Activated T-helper 9 cell treated with anti-CD3 and anti-CD28 coated beads, Interleukin-2, amount 50 U/mL, for 16 hours (primary cell): ENCODE measurements at places on chromosomes 1 and 21.

- DNase-seq: no peak
These were observed 573 bp upstream of the PEX19 start for GRCh38 chr1:160285506-160285905.

DNA sequence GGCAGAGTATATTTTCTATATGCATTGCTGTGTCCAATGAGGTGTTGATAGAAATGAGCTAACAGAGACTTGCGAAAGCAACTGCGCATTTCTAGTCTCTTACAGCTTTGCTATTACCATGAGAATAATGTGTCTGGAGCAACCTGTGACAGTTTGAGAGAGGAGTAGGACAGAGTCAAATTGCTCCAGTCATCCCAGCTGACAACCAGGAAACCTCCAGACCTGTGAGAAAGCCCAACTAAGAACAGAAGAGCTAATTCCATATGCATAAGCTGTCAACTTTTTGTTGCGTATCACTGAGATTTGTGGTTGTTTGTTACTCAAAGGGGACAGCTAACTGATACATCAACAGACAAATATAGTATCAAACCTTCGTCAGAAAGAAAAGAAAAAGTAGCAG is 354.1 kb upstream of the LRRC7 start:
- no peak for DNase-seq

- no peak for DNase-seq
These were observed 21.7 kb downstream of the LRRC8B start for GRCh38 chr1:89546082-89546889.

DNA sequence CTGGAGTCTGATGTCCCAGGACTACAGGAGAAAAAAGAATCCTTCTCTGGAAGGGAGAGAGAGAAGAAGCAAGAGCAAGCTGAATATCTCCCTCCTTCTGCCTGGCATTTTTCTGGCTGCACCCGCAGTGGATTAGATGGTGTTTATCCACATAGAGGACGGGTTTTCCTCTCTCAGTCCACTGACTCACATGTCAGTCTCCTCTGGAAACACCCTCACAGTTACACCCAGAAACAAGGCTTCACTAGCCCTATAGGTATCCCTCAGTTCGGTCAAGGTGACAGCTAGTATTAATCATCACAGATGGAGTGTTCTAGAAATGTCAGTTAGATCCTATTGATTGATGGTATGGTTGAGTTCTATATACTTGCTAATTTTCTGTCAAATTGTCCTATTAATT is 87.9 kb downstream of the RHOU start:
- no peak for DNase-seq

DNA sequence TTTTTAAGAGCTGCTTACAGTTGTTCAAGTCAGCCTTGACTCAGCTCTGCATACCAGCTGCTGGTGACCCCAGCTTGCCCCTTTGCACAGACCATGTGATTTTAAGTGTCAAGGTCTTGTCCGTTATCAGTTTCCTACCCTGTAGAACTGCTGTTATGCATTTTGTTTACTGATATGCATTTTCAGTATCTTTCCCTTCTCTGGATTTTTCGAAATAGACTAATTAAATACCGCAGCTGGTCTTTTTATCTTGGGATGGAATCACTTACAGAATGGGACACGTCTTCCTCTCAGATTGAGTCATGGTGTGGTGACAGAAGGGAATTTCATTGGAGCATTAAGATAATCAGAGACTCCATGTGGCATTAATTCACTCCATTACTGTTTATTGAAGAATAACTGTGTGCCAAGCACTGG is 145.6 kb downstream of the FMN2 start:
- no peak for DNase-seq

GRCh38 chr1:231421546-231421970 is 529 bp downstream of the EGLN1 start:
- DNase-seq: peak; percentile 15

DNA sequence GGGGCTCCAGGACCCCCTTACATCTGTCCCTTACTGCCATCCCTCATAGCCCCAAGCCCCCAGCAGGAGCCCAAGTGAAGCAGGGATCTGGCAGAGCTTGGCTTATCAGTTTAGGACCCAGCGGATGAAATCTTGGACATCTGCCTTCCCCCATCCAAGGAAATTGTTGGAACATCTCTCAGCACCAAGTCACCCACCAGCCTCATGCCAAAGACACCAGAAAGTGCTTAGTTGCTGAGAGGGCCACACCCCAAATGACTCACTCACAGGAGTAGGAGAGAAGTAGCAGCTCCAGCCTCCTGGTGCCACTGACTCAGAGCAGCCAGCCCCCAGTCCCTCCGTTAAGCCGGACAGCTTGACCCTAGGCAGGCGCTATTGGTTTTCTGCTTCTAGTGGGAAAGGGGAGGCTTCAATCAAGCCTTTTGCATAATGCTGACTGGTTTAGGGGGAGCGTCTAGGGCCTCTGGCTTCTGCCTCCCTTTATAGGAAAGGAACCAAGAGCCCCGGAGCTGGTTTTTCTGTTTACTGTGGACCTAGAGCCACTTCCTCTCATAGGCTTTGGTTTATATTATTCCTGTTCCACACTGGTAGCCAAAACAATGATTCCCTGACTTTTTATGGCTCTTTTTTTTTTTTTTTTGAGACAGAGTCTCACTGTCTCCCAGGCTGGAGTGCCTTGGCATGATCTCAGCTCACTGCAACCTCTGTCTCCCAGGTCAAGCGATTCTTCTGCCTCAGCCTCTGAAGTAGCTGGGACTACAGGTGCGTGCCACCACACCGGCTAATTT is 114.2 kb upstream of the IPO9 start:
- no peak for DNase-seq

- DNase-seq: no peak
These were observed 659.9 kb upstream of the RGS18 start for GRCh38 chr1:191498318-191498717.

- no peak for DNase-seq
These were observed 41.2 kb upstream of the CR1L start for GRCh38 chr1:207603777-207604176.
